Heart right ventricle (tissue), 16 donors: ENCODE measurements at places on chromosomes 7 and 10. TPM values are rescaled to one million over a fixed set of nuclear protein-coding genes. Genes with fewer than 3 reads are reported as not detected.

Gene FGFR2
- total RNA-seq: 0.09 TPM

Gene HABP2
- total RNA-seq: not detected

Gene SLC13A4
- total RNA-seq: 0.37 TPM

- no peak overlapping the region for H3K4me3 ChIP-seq
- no peak for DNase-seq
- H3K36me3 ChIP-seq: no peaks in the 10 kb centered on the region
- H3K4me1 ChIP-seq: no peaks in the 10 kb centered on the region
- H3K27me3 ChIP-seq: peaks cover 24% of the 10 kb centered on the region
- no peak overlapping the region for H3K27ac ChIP-seq
Measured at GRCh38 chr10:131723297-131724168, 177.3 kb upstream of the PPP2R2D start.

DNA sequence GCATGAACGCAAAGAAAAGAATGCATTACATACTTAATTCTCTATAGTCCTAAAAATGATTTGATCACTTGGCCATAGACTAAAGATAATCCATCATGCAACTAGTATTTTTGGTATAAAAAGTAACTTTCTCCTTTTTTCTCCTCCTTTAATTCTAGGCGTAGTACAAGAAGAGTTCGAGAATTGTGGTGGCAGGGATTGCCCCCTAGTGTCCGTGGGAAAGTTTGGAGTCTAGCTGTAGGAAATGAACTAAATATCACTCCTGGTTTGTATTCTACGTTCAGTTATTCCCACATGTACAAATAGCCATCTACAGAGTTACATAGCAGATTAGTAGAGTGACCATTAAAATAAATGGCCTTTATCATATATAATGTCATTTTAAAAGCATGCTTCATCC, 45.5 kb upstream of the HELLS start:
- H3K4me3 ChIP-seq: no peak overlapping the region
- no peak for DNase-seq
- H3K4me1 ChIP-seq: no peaks in the 10 kb centered on the region
- H3K36me3 ChIP-seq: no peaks in the 10 kb centered on the region

DNA sequence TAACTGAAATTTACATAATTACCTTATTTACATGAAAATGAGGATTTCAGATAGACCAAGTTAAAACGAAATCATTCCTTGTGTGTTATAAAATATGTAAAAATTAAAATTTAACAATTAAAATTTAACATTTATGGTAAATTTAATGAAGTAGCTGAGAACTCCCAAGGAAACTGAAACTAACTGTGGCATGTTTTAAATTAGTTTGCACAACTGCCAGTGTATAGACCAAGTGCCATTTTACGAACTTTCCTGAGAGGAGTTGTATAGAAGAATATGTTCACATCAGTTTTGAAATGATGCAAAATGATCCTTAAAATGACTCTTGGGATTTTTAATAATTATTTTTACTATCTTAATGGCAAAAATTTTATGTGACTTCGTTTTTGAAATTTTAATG, 23.6 kb downstream of the PDLIM1 start:
- H3K4me3 ChIP-seq: no peak overlapping the region
- peaks cover 20% of the 10 kb centered on the region for H3K4me1 ChIP-seq
- H3K36me3 ChIP-seq: peaks cover 28% of the 10 kb centered on the region
- H3K27ac ChIP-seq: peak overlapping the region; percentile 53
- no peaks in the 10 kb centered on the region for H3K27me3 ChIP-seq

- H3K4me3 ChIP-seq: no peak overlapping the region
- H3K27me3 ChIP-seq: no peaks in the 10 kb centered on the region
- peaks cover 38% of the 10 kb centered on the region for H3K4me1 ChIP-seq
- H3K27ac ChIP-seq: no peak overlapping the region
Measured at GRCh38 chr10:4239186-4239585, 454.2 kb upstream of the KLF6 start.

DNA sequence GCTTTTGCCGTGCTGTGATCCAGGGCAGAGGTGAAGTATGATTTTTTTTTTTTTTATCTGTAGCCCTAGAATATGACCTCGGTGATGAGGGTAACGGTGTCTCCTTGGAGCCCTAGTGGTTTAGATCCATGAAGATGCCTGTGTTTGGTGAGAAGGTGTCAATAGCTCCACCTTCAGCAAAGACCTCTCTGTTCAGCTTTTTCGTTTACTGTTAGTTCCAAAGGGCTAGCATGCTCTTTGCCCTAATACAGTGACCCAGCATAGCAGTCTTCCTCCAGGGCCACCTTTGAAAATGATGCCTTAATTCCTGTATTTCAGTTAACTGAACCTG, 746 bp upstream of the MRPS16 start:
- H3K4me3 ChIP-seq: peak overlapping the region; percentile 89
- no peaks in the 10 kb centered on the region for H3K36me3 ChIP-seq
- H3K27me3 ChIP-seq: no peaks in the 10 kb centered on the region
- DNase-seq: no peak

DNA sequence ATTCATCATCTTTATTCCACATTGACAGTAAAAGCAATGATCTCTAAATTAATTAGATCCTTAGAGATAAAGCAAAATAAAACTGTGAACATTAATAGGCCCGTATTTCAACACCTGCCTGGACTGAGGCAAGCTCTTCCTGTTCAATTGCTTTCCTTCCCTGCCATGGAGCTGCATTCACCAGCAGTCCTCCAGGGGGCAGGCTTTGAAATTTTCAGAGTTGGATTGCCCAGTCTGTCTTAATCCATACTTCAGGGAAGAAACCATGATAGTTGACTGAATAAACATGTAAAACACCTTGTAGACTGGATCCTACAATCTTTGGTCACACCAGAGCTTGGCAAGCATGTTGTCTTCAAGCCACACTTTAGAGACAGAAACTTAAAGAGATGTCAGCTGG, 936.6 kb downstream of the NRG3 start:
- no peak overlapping the region for H3K27ac ChIP-seq
- no peaks in the 10 kb centered on the region for H3K36me3 ChIP-seq
- no peak overlapping the region for H3K4me3 ChIP-seq
- no peaks in the 10 kb centered on the region for H3K4me1 ChIP-seq

DNA sequence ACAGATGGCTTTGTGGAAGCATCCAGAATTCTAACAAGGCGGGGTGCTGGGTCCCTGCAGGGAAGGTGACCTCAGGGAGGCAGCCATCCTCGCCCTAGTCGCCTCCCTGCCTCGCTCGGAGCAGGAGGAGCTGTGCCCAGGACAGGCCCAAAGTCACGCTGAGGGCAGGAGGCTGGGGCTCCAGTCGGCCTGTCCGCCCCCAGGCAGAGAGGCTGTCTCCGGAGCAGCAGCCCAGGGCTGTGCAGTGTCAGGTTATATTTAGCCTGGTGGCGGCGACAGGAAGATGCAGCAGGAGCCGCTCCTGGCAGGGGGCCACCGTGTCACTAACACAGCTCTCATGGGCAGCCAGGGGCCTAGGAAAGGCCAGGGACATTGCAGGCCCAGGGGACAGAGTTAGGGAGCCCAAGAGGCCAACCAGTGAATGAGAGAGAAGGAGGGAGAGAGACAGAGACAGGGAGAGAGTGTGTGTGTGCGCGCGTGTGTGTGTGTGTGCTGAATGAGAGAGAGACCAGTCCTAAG, 13.5 kb downstream of the KCNH2 start:
- peak overlapping the region; percentile 92 for H3K27ac ChIP-seq
- peak; percentile 88 for DNase-seq
- H3K4me1 ChIP-seq: peaks cover 91% of the 10 kb centered on the region
- no peak overlapping the region for H3K4me3 ChIP-seq
- H3K27me3 ChIP-seq: peaks cover 6% of the 10 kb centered on the region

DNA sequence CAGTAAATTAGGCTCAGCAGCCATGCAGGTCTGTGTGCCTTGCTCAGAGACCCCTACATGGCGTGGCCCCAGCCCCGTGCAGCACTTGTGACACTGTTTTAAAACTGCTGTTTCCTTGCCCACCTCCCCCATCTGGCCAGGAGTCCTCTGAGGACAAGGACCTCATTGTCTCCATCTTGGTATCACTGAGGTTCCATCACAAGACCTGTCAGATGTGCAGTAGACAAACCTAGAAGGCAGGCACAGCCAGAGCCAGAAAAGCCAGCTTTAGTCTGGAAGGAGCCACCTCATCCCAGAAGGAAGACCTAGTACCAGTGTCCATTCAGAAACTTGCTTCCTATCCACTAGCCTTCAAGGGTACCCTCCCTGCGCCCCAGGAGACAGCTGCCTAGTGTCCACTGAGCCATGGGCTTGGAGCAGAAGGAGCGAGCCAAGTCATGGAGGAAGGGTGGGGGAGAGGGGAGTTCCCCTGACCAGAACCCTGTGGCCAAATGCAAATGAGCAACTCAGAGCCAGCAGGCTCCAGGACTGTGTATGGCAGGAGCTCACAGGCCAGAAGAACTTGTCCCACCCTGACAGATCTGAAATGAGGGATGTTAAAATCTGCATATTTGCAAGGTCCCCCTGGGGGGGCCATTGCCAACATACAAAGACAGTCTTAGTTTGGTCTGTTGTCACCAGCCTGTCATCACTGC, 176.1 kb downstream of the SH3PXD2A start:
- no peak for DNase-seq
- peaks cover 38% of the 10 kb centered on the region for H3K4me1 ChIP-seq
- H3K36me3 ChIP-seq: no peaks in the 10 kb centered on the region
- no peaks in the 10 kb centered on the region for H3K27me3 ChIP-seq

GRCh38 chr7:155324012-155324917, 26.6 kb downstream of the INSIG1 start:
- H3K27me3 ChIP-seq: peaks cover 27% of the 10 kb centered on the region
- H3K27ac ChIP-seq: no peak overlapping the region
- H3K4me3 ChIP-seq: no peak overlapping the region

DNA sequence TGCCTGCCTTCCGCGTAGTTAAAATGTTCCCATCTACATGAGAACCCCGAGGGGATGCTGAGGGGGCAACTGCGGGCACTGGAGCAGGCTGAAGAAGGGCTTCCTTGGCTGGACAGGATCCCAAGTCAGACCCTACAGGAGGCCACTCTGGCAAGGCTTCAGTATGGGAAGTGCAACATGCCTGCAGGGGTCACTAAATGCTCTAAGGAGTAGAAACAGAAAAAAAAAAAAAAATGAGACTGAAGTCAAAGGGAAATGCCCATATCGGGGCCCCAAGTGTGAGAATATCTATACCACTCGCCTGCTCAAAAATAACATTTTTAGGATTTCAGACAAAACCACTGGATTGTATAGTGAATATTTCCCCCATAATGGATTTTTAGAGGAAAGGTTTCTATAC, 33.5 kb downstream of the FAM204A start:
- H3K27me3 ChIP-seq: no peaks in the 10 kb centered on the region
- peaks cover 6% of the 10 kb centered on the region for H3K4me1 ChIP-seq
- DNase-seq: no peak
- H3K36me3 ChIP-seq: peaks cover 83% of the 10 kb centered on the region

DNA sequence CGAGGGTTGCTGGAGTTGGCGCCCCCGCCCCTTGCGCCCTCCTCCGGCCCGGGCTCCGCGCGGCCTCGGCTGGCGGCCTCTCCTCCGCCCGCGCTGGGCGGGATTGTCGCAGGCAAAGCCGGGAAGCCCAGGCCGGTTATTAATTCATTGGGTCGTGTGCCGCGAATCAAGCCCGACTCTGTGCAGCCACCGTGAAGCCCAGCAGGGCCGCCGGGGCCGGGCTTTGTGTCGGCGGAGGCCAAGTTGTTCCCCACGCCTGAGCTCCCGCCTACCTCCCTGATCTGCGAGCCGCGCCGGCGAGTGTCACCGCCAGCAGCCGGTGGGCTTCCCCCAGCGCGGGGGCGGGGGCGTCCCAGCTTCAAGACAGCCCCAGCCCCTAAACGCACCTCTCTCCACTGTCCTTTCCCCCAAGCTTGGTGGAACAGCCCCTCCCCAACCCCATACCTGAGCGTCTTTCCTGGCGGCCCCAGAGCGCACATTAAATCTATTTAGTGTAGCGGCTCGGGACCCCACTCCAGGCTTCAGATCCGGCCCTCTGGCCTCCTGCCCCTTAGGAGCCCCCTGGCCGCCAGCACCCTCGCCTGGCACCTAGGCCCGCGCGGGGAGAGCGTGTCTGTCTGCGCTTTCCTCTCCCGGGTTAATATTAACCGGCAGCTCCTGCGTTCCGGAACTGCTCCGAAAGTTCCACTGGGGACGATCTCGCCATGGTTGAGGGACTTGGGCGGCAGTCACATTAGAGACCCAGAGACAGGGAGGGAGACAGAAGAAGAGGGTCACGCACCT, 3.5 kb downstream of the SHH start:
- no peaks in the 10 kb centered on the region for H3K36me3 ChIP-seq
- peaks cover 67% of the 10 kb centered on the region for H3K4me1 ChIP-seq
- DNase-seq: no peak

DNA sequence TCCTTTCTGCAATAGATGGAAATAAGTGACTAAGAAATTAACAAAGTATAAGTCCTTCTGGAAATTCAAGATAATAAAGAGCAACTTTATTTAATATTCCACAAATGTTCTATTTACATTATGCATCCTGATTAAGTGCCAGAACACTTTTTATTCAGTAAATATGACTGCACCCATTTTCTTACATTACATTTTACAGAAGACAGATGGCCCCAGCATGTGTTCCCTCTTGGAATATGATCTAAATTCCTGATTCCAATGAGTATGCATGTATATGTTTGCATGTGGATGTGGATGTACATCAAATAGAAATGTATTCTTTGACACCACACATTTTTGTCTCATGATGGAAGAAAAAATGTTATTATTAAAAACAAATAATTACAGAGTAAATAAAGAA, 628.7 kb upstream of the SEMA3D start:
- no peaks in the 10 kb centered on the region for H3K36me3 ChIP-seq
- no peaks in the 10 kb centered on the region for H3K27me3 ChIP-seq
- no peak overlapping the region for H3K27ac ChIP-seq
- DNase-seq: no peak
- H3K4me3 ChIP-seq: no peak overlapping the region
